ENCODE measurements at places on chromosomes 3 and 15. TPM values are rescaled to one million over a fixed set of nuclear protein-coding genes. Genes with fewer than 3 reads are reported as not detected.
A peak's percentile ranks its signal among the peaks of the same experiment; 100 is the strongest.

GRCh38 chr15:36778531-36778930, 199.1 kb downstream of the CDIN1 start:
- DNase-seq, result no peak

Gene KNG1
- total RNA-seq, result not detected

Gene IGSF10
- total RNA-seq, result not detected

DNA sequence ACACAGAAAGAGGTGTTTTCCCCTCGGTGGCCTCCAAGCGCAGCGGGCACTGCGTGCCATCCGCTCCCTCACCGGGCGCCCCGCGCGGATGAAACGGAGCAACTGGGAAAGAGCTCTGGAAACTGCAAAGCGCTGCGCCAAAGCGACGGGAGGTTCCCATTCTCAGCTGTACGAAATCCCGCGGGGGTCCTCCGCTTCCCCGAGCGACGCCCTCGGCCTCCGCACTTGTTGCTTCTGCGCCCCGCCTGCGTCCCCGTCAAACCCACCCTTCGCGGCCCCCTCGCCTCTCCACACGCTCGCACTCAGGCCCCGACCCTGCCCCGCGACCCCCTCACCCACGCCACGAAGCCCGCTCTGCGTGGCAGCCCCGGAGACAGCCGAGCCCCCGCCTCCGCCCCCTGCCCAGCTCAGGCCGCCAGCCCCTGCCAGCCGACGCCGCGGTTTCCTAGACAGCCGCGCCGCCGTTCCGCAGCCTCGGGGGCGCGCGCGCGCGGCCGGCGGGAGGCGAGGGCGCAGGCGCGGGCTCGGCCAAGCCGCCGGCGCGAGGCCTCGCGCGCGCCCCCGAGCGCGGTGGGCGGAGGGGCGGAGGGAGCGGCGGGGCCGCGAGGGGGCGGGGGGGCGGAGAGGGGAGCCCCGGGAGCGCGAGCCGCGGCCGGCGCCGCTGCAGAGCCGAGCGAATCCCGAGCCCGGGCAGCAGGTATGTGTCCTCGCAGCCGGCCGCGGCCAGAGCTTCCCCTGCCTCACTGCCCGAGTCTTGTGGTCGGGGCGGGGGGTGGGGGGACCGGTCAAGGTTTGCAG, at the start of gene TMEM266:
TSS of gene TMEM266 (plus strand) at position 666 of the 798 bp plus-strand sequence. CDS start 74,279 bp downstream, outside the sequence.
- DNase-seq, result no peak

Gene CIDEC
- not detected for total RNA-seq

- DNase-seq, result no peak
Observed at GRCh38 chr3:33317963-33318709, 40.9 kb downstream of the FBXL2 start.

GRCh38 chr15:65132878-65133547, 595 bp downstream of the PDCD7 start:
- DNase-seq, result peak; percentile 28

DNA sequence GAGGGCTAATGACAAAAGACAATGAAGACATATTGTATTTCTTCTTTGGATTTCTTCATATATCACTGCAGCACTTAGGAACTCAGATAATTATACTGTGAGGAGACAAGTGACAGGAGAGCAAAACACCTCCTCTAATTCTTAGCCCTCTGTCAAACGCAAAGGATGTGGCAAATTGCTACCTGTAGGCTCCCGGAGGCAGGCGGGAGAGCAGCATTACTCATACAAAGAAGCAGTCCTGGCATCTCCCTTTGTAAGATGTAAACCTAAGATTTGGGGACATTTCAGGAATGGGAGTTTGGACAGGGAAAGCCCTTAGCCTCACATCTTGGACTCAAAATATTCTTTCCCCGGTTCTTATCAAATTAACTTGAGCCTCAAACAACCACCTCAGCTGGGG, 460.8 kb downstream of the SOX2 start:
- DNase-seq, result no peak

- no peak for DNase-seq
Observed at GRCh38 chr3:133130168-133130567, 92.0 kb downstream of the TMEM108 start.

GRCh38 chr3:134992180-134992579, 197.1 kb downstream of the EPHB1 start:
- no peak for DNase-seq

Gene CHD2
- total RNA-seq, result 105 TPM

- DNase-seq, result no peak
Observed at GRCh38 chr3:193935916-193936315, 200.0 kb upstream of the HES1 start.

DNA sequence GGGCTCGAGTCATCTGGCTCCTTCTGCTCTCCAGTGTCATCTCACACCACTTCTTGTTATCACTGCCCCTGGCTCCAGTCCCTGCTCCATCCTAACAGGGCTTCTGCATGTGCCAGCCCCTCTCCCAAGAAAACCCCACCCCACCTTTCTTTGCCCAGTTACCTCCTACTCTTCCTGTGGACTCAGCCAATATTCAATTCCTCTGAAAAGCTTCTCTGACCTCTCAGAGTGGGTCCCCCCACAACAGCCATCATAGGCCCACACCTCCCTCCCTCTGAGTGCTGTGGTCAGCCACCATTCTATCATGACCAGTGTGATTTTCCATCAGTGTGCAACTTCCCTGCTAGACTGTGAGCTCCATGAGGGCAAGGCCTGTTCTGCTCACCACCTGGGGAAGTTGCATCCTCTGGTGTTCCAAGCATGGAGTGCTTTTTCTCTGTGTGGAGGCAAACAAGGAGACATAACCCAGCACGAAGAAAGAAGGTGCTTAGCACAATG, 71.6 kb downstream of the ADCY5 start:
- no peak for DNase-seq

GRCh38 chr15:46296797-46297196, 662.0 kb downstream of the SQOR start:
- no peak for DNase-seq

Gene TRPM1
- total RNA-seq, result not detected

Gene ARGFX
- total RNA-seq, result not detected

Gene GOLGA6L9
- total RNA-seq, result 1.7 TPM

DNA sequence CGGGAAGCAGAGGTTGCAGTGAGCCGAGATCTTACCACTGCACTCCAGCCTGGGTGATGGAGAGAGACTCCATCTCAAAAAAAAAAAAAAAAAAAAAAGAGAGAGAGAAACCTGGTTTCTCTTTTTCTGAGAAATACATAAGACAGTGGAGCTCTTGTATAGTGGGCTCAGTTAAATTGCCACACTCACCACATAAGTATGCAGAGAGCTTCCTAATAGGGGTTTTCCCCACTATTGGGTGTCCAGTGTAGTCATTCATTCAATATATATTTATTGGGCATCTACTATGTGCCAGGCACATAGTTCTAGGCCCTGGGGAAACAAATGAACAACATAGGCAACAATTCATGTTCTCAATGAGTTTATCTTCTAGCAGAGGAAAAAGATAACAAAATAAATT, 48.9 kb upstream of the FMN1 start:
- no peak for DNase-seq

Gene NRG4
- total RNA-seq, result not detected

- no peak for DNase-seq
Observed at GRCh38 chr3:172840913-172841312, 90.4 kb downstream of the ECT2 start.

- no peak for DNase-seq
Observed at GRCh38 chr3:120394347-120394746, 45.2 kb upstream of the LRRC58 start.

GRCh38 chr15:87489456-87489855, 767.1 kb downstream of the NTRK3 start:
- no peak for DNase-seq

Gene TTLL13
- total RNA-seq, result 1.3 TPM

DNA sequence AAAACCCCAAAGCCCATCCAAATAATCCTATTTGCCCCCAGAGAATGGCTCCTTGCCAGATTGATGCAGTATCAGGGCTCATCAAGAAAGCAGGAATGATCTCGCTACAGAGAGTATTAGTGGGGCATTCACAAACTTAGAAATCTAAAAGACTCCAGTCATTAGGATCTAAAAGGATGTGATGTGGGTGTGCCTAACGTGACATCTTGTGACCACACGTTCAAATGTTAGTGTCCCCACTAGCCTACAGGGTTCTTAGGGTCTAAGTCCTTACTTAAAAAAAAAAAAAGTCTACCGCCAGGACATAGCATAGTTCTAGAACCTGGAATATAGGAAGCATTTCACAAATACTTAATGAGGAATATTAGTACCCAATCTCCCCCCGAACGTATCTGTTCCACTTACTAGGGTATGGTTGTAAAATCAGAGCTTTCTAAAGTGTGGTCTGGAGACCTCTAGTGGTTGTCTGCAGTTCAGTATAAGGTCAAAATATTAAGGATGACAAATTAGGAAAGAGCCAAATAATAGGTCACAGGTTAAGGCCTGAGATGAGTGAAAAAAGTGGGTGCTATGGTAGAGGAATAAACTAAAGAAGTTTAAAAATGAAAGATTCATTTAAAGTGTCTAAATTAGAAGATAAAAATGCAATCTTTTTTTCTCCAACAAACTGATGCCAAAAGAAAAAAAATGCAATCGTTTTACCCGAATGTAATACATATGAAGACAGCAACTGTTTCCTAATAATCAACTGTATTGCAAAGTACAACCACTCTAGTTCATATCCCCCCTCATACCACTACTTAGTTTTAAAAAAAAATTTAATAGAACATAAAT, 4.2 kb upstream of the CHRM5 start:
- no peak for DNase-seq

Gene PLSCR2
- total RNA-seq, result not detected

Gene GTF2A2
- total RNA-seq, result 193 TPM

GRCh38 chr3:168615493-168616020, 519.8 kb upstream of the GOLIM4 start:
- no peak for DNase-seq

GRCh38 chr15:65394936-65395335, 17.1 kb upstream of the IGDCC3 start:
- no peak for DNase-seq

DNA sequence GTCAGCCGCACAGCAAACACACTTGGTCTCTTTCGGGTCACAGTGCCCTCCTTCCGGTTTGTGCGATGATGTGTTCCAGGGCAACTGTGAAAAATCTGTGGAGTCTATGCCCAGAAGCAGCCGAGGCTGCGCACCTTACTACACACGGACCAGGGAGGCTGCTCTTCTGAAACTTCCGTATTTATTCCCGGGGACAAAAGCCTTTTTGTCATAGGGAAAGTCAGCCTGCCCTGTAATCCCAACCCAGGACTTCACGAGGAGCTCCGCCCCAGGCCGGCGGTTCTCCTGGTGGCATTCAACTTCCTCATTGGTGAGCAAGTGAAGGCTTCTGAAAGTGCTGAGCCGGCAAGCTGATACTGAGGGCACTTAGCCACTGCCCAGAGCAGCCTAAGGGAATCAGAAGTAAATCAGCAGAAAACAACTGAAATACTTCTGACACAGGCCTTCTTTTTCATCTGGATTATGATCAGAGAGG, 126.5 kb downstream of the FMN1 start:
- DNase-seq, result no peak

Gene LPP
- 54.5 TPM for total RNA-seq

DNA sequence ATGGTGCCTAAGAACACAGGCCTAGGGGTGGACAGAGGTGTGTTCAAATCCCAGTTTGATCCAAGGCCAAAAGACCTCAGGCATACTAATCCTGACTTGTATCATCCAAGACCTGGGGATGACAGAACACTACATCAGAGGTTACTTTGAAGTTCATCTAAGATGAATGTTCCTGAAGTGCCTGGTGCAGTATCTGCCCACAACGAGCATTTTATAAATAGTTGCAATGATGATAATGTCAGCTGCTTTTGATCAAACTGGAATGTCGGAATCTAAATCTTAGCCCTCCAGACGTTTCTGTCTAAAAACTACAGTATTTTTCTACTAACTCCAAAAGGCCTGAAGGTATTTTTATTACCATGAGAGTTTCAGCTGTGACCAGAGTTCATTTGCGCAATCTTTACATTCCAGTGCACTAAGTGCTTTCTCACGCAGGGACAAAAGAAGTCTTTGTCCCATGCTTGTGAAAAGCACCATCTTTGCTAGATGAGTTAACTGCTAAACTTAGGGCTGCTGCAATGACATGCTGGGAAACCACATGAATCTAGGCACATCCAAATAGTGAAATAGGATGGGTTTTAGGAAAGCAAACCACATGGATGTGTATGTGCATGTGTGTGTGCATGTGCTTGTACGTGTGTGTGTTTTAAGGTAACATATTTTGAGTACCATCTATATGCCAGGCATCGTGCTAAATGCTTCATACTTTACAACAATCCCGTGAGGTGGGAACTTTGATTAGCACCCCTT, 18.1 kb downstream of the ANXA2 start:
- DNase-seq, result no peak

Gene ASB7
- 19.9 TPM for total RNA-seq

DNA sequence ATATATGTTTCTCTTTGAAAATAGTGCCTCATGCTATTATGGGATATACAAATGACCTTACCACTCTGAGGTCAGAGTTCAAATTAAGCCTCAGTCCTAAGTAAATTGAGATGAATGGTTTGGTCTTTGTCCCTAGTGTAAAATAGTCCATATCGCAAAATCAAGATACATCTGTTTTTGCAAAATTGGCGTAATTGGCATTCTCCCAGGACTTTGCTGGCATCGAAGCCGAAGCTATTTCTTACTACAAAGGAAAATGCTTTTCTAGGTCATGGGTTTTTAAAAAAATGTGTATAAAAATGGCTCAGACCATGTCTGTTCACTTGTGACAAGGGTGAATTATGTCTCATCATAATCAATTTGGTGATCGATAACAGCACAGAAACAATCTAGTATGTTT, 25.9 kb downstream of the ROBO2 start:
- no peak for DNase-seq

DNA sequence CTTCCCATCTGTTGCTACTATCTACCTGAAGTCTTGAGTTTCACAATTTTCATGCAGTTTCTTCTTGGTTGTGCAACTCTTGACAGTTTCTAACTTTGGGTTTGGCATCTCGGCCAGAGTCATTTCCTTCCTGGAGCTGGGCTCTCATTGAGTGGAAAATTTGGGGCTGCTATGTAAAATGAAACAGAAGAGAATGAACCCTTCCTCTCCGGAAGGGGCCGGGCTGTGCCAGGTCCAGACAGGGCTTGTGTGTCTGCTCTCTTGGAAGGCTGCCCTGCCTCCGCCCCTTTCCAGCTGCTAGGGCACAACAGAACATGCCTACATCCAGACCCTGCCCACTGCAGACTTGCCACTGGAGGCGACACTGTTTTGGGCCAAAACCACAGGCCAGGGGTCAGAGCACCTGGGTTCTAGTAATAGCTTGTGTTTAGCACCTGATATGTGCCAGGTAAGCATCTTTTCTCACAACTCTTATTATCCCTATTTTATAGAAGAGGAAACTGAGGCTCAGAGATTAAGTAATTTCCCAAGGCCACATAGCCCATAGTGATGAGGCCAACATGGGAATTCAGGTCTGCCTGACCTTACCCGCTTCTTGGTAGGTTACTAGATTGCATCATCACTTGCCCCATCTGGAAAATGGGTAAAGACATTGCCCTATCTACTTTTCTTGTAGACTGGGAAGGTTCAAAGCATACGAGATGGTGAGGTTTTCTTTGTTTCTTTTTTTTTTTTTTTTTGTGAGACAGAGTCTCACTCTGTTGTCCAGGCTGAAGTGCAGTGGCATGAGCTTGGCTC, 25.0 kb downstream of the IRAK2 start:
- peak; percentile 27 for DNase-seq

- no peak for DNase-seq
Observed at GRCh38 chr3:54121414-54122323, 683 bp upstream of the CACNA2D3 start.

Gene OSBPL10
- 47.6 TPM for total RNA-seq

GRCh38 chr3:172261054-172261453, 187.2 kb downstream of the GHSR start:
- DNase-seq, result no peak

All from activated T-helper 2 cell treated with anti-CD3 and anti-CD28 coated beads, Interferon-gamma antibody, Interleukin-2, Interleukin-4, amounts not matched to agents 10 μg/mL and 5 μg/mL and 100 μg/mL, durations not matched to agents 14 hours and 24 hours and 36 hours (primary cell).